ENCODE measurements at places on chromosomes 1 and 21.

- DNase-seq: no peak
Measured at GRCh38 chr1:227947386-227947675, 401 bp downstream of the WNT9A start.

- DNase-seq: peak; percentile 23
Measured at GRCh38 chr1:180343921-180344769, 114.1 kb downstream of the LHX4 start.

DNA sequence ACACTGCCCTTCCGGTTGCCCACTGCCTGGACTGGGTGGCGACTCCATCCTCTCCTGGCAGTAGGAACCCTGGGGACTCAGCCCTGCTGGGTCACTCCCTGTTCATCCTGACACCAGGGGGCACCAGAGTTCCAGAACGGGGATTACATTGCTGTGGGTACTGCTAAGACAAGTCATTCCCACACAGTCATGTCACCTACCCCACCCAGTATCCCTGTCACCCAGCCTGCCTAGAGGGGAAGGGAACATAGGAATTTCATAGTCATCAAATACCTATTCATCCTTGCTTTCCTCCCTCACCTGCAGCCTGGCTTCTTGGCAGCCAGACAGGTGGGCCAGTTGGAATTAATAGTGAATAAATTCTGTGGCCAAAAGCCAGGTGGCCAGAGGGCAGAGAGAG is 9.8 kb upstream of the SFN start:
- DNase-seq: peak; percentile 57

DNA sequence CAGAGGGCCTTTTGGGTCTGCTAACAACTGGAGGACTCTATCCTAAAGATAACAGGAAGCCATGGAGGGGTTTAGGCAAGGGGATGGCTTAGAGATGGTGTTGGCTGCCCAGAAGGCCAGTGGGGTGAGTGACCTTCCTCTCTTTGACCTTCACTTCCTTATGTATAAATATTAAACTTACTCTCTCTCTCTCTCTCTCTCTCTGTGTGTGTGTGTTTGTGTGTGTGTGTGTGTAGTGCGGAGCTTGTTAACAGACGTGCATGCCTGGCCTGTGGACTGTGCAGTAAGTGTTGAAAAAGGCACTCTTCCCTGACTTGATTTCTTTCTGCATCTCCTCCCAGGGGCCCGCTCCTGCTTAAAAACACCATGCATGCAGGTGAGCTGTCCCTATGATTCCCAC is 10.0 kb downstream of the MROH7 start:
- no peak for DNase-seq

DNA sequence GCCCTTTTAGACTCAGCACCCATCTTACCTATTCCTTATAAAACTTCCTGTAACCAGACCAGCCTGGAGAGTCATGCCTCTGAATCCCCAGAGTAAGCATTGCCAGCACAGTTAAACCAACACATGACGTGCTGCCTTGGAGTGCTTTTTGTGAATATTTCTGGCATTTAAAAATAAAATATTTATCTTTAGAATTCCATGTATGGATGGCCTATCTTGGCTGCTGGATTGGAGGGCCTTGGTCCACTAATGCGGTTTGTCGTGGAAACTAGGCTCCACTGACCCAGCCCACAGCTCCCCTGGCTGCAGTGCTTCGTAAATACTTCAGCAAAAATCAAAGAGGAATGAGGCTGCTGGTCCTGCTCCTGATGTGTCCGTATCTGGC is 17.5 kb downstream of the MTARC1 start:
- DNase-seq: peak; percentile 67

GRCh38 chr1:194825382-194825781 is 1639.0 kb upstream of the B3GALT2 start:
- no peak for DNase-seq

GRCh38 chr1:46448109-46448911 is 41.3 kb upstream of the DMBX1 start:
- peak; percentile 17 for DNase-seq

GRCh38 chr21:25359724-25360123 is 247.6 kb downstream of the MRPL39 start:
- DNase-seq: no peak
